ENCODE measurements at places on chromosomes 7 and 10.

DNA sequence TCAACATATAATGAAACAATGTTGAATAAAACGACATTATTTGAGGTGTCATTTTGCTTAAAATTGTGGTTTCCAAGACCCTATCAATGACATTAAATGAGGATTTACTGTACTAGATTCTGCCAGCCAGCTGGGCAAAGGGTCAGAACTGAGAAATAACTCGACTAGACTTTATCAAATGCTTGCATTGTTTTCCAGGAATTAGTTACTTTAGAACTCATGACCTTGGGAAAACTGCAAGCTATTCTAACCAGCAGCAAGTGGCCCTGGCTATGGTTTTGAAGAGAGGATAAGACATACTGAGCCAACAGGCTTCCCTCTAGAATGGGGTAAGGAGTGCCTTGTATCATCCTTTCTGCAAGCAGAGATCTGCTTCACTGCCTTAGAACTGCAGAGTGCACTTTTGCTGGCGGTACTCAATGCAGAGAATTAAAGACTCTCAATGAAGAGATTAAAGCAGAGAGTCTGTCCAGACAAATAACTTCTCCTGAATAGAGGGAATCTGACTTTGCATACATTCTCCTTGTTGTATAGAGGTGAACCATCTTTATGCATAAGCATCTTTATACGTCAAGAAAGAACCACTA, 281.5 kb downstream of the ARL4A start:
- no peak for DNase-seq

GRCh38 chr10:113319479-113319878, 233.4 kb upstream of the HABP2 start:
- DNase-seq = no peak

GRCh38 chr7:122528879-122529481, 169.9 kb downstream of the RNF133 start:
- peak; percentile 70 for DNase-seq

DNA sequence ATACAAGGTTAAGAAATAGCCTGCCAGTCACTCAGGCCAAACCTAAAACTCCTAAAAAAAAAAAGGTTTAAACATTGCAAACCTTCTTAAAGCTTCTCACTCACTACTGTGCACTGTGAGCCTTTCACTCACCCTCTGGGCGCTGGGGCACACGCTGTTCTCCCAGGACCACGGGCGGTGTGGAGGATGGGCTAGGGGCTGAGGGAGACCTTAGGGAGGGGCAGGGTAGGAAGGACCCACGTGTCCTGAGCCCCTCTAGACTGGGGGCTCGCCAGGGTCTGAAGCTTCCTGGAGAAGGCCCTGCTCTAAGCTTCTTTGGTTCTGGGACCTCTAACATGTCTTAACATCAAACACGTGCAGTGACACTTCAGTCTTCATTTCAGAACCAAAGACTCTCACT, 569.8 kb downstream of the DNAJB6 start:
- DNase-seq = no peak

GRCh38 chr10:29081951-29082685, 206.8 kb upstream of the LYZL1 start:
- peak; percentile 63 for DNase-seq

DNA sequence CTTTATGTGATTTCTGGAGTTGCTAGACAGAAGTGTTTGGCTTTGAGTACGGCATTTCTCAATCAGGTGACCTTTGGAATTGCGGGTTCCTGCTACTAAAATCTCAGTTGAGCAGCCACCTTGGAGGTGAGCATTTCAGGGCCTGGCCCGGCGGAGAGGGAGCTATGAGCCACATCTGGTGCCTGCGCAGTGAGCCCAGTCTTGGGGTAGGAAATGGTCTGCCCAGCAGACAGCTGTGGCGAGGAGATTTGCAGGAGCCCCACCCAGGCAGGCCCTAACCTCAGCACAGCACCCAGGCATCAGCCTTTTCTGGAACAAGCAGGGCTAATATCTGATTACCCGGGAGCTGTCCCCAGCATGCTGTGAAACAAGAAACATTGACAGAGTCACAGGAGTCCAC, 547.9 kb upstream of the FOXK1 start:
- peak; percentile 50 for DNase-seq

DNA sequence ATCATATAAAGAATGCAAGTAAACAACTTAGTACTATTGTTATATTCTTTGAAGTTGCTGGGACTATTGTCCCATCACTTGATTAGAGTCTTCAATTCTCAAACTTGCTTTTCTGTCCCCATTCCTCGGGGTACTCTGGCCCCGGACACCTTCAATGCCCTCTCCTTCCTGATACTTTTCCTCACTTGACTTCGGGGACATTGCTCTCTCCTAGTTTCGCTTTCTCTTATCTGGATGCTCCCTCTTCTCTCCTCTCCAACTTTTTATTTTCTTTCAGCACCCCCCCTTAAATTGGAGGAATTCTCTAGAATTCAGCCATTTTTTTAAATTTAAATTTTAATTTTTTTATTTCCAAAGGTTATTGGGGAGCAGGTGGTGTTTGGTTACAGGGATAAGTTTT, 10.6 kb upstream of the OPTN start:
- DNase-seq = no peak

DNA sequence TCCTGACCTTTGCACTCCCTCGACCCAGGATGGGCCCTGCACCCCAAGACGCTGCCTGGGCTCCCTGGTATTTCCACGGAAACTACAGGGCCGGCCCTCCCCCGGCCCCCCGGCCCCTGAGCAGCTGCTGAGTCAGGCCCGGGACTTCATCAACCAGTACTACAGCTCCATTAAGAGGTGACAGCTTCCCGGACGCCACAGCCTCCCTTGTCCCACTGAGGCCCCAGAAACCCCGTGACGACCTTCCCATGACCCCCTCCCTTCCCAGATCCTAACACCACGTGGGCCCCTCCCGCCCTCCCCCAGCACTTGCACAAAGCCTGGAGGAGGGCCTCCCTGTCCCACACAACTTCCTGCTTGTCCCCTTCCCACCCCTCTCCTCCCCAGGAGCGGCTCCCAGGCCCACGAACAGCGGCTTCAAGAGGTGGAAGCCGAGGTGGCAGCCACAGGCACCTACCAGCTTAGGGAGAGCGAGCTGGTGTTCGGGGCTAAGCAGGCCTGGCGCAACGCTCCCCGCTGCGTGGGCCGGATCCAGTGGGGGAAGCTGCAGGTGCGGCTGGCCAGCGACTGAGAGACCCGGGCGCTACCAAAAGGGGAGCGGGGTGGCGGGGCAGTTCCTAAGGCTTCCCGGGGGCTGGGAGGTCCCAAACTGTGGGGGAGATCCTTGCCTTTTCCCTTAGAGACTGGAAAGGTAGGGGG, 5.7 kb downstream of the NOS3 start:
- no peak for DNase-seq

GRCh38 chr7:31074403-31075085, 22.4 kb downstream of the ADCYAP1R1 start:
- DNase-seq = peak; percentile 89

GRCh38 chr10:5862360-5862961, 27.2 kb downstream of the ANKRD16 start:
- no peak for DNase-seq

DNA sequence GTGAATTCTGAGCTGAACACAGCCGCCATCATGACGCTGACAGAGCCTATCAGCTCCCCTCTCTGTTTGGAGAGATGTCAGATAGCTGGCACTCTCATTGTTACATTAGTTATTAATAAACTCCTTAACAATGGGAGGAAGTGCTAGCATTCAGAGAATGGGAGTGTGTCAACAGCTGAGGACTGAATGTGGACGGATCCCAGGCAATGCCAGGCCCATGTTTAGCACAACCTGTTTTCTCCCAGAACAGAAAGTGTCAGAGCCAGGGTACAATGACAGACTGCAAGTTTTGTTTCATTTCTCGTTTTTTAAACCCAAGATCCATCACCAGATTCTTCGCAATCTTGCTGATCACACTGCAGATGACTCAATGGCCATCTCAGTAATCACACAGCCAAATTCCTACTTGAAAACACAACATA, 99.6 kb downstream of the PRPF18 start:
- DNase-seq = peak; percentile 44

DNA sequence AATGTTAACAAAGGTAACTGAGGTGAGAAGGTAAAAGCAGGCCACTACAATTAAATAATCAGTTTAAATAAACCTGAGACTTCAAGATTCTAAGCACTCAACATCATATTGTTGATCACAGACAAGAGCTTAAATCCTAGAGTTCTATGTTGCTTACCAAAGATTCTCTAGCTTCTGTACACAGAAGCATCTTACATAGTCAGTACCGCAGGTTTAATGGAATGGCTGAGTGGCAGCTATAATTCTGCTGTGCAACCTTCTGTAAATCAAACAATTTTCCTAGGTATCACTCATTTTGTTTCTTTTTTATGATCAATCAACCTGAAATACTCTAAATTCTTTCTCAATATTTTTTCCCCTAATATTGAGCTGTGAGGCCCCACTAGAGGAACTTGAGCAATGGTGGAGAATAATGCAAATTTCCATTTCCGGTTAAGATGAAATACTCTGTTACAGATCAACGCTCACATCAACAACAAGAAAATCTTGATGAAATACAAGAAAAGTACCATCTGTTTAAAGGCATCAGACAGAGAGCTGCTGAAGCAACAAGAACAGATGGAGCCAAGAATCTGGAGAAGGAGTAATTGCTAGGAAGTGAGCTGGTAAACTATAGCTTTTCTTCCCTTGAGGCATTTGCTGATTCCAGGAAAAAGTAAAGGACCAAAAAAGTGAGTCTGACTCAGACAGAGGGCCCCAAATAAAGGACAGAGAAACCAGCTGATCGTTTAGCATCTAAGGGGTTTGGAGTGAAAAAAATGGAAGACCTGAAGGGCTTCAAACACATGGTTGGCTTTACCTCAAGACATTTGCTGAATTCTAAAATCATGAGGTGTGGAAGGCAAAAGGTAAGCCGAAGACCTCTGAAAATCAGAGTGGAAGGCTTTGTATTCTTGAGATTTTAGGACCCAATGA, 22.6 kb downstream of the PNPLA8 start:
- DNase-seq = peak; percentile 36

- DNase-seq = no peak
Measured at GRCh38 chr7:83908526-83908925, 259.6 kb upstream of the SEMA3E start.

DNA sequence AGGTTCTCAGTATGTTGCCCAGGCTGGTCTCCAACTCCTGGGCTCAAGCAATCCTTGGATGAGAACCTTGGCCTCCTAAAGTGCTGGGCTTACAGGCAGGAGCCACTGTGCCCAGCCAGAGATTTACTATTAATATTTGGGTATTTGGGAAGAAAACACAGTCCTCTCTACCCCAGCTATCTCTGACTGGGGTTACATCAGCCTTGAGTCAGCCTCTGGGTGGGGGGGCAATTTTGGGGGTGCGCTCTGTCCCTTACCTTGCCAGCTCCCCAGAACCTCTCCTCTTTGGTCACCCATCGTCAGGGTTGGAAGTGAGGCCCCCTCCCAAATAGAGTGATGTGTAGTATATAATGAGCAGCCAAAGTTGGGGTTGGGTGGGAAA, 1.8 kb downstream of the MLXIPL start:
- DNase-seq = no peak

GRCh38 chr10:10919976-10920375, 97.7 kb upstream of the CELF2 start:
- DNase-seq = no peak

DNA sequence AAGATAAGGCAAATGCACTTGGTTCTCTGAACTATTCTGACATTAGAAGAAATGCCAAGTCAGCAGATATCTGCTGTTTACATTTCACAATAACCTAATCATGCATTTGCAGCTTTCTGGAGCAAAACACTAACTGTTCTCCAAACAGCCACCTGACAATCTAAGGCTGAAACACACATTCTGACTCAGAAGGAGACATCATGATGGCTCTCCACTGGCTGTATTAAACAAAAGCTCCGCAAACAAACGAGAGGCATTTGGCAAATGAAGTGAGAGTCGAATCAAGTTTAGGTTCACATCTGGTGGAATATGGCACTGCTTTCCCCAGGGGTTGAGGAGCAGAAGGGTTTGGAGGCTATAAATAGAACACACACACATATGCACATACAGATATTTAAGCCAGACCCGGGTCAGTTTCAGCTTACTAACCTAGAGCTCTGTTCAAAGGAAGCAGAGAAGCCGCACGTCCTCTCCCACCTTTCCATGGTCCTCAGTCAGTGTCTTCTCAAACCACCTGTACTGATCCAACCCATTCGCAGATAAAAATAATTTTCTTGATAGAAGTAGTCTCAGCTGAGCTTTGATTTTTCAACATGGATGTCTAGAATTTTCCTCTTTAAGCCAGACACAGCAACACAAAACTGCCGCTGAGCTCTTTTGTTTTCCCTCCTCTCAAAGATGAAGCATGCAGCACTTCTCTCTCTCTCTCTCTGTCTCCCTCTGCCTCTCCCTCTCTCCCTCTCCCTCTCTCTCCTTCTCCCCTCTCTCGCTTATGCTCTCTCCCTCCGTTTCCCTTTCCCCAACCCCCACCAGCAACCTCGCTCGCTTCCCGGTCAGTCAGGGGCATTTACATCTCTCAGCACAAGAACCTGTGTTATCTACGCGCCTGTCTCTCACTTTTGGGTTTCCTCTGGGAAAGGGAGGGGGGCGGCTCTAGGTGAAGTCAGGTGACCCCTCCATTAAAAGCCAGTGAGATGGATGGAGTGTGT, 682.8 kb downstream of the MAGI2 start:
- peak; percentile 50 for DNase-seq

DNA sequence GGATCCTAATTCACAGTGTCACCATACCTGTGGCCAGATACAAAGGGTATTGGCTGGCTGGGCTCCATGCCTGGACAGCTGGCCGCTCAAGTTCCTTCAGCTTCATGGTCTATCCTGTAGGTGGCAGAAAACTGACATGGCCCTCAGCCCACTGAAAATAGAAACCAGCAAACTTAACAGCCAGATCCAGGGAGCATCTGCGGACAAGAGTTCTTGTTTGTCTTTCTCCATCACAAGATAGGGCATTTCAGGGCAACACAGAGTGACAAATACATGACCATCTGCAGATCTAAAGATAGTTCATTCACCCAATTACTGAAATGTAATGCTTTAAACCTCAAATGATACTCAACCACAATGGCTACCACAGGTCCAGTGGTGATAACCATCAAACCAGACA, 2.8 kb downstream of the SEC31B start:
- no peak for DNase-seq

DNA sequence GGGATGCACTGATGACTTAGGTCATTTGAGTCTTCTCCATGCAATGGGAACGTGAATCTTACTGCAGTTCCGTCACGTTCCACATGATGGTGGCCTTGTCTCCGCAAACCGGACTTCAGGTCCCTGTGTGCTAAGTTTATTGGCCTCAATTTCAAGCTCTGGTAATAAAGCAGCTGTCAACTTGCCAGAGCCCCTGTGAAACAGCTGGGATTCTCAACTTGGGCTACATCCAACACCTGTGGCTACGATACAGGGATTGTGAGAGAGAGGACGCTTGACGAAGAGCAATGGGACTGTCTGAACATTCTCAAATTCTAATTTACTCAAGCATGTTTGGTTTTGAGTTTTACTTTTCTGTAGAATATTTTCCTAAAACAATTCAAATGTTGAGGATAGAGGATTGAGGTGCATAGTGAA, 174.2 kb downstream of the PTN start:
- DNase-seq = peak; percentile 97

DNA sequence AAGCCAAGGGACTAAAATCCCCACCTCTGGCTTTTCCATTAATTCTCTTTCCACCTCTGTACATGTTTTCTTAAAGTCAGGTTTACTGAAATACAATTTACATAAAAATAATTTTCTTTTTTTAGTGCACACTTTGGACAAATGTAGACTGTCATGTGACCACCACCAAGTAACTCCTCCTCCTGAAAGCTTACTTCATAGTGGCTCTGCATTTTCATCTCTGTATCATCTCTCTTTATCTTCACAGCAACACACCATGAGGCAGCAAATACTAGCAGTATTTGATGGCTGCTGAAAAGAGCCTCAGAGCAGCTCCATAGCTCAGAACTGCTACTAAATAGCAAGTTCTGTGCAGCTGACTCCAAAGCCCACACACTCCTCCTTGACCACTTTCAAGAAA, 17.3 kb downstream of the WDFY4 start:
- DNase-seq = no peak

Measured in tongue (tissue), 3 donors.